ENCODE measurements at places on chromosomes 2 and 18.

GRCh38 chr2:53188851-53189510 lies 578.6 kb upstream of the CHAC2 start:
- no peak for DNase-seq

- DNase-seq = no peak
These were observed 430.6 kb upstream of the TNP1 start for GRCh38 chr2:217290467-217290866.

- DNase-seq = no peak
These were observed 4.5 kb upstream of the CRYBA2 start for GRCh38 chr2:218997731-218998130.

DNA sequence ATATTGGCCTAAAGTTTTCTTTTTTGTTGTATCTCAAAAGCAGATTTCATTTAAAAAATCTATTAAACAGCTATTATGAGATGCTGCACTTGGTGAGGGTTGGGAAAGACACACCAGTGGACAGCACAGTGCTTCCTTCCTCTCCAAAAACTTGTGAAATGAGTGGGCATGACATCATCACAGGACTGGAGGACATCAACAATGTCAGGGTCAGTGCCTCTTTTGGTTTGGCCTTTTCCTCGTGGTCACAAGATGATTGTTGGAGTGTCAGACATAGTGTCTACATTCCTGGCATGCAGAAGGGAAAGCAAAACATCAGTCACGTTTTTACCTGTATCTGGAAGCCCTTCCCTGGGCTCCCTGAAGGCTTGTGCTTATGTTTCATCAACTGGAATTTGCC lies 49.6 kb downstream of the IL1R2 start:
- no peak for DNase-seq

GRCh38 chr2:204901591-204901990 lies 356.3 kb downstream of the PARD3B start:
- DNase-seq = no peak

DNA sequence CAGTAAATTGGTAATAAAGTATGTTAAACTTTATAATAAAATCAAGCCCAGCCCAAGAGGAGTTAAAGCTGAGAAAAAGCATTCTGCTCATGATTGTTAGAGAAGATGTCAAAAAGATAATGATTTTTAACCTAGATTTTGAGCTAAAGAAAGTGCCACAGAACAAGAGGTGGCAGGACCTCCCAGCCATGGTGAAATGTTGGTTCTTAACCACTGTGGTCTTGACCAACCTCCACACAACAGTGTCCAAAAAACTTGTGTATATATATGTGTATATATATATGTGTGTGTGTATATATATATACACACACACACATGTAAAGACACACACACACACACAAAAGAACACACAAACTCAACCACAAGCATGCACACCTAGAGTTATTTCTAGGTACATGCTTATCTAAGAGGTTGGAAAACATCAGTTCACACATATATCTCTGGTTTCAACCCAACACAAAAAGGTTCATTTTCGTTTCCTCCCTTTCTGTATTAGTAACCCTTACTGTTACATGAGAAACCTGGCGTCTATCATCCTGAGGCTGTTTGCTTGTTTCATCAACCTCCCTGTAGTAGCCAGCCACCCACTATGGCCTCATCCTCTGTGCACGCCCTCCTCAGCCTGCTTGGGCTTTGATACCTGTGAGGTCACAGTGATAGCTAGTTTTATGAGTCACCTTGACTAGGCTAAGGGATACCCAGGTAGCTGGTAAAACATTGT lies 631.8 kb upstream of the ID2 start:
- no peak for DNase-seq

DNA sequence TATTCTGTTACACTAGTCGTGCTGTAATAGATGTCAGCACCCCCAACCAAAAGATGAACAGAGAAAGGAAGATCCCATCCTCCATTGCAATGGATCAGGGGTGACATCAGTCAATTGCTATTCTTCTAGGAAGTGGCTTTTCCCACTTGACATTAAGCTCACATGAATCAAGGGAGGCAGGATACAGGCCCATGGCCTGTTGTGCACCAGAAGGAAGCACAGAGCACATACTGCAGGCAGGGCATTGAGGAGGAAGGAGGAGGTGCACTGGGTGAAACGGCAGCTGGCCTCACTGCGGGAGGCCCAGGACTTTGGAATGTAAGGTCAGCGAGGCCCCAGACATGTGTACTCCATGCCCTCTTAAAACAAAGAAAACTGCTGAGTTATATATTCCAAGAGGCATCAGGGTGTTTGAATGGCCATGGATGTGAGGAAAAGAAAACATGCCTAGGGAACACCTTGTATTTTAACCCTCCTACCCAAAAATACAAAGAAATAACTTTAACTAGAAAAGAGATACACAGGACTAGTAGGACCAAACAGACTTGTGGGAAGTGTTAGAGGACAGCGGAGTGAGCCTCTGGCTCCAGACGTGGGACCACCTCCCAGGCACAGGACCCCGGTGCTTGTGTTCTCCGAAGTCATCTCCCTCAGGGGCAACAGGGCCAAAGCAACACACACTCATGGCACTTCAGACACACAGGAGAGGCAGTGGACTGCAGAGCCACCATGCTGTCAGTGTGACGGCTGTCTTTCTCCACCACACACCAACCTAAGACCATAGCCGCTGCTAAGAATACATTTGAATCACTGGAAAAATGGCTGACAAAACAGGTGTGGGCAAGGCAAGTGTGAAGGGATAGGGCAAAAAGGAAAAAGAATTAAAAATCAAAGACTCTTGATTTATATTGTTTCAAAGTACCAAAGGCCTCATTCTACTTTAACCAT lies 51.4 kb upstream of the RIOK3 start:
- DNase-seq = no peak

All from stimulated activated CD8-positive, alpha-beta memory T cell treated with anti-CD3 and anti-CD28 coated beads, Interleukin-15, amount 100 ng/mL, for 24 hours (primary cell).